Regular cardiac myocyte (primary cell): ENCODE measurements at places on chromosomes 7 and 10. TPM values are rescaled to one million over a fixed set of nuclear protein-coding genes. Genes with fewer than 3 reads are reported as not detected.

RASSF4 gene
- 6.1 and 20.6 TPM in 2 replicates for total RNA-seq

MYL10 gene
- total RNA-seq: not detected in 2 replicates

CHAT gene
- total RNA-seq: not detected in 2 replicates

SH2D4B gene
- total RNA-seq: under 0.01 TPM in 2 replicates

TRPV5 gene
- not detected in 2 replicates for total RNA-seq

AKR1C8 gene
- total RNA-seq: not detected in 2 replicates

ZNF3 gene
- 17.4 and 20.0 TPM in 2 replicates for total RNA-seq

CALHM3 gene
- total RNA-seq: not detected in 2 replicates

ATG9B gene
- total RNA-seq: under 0.01 and 2.0 TPM in 2 replicates

GLCCI1 gene
- 2.9 and 8.5 TPM in 2 replicates for total RNA-seq

CPA4 gene
- 24.3 and 61.4 TPM in 2 replicates for total RNA-seq

OR6B1 gene
- not detected in 2 replicates for total RNA-seq

GALNT17 gene
- total RNA-seq: under 0.01 TPM in 1 of 2 replicates, not detected in the other

FOXI2 gene
- total RNA-seq: not detected in 2 replicates

CALML3 gene
- total RNA-seq: not detected in 2 replicates

UBN2 gene
- 2.7 and 6.2 TPM in 2 replicates for total RNA-seq

SEMA3E gene
- 0.38 and 0.56 TPM in 2 replicates for total RNA-seq

FBXL13 gene
- 0.96 and 3.7 TPM in 2 replicates for total RNA-seq

PITX3 gene
- total RNA-seq: under 0.01 TPM in 2 replicates

HTR5A gene
- not detected in 2 replicates for total RNA-seq

SYT15B gene
- total RNA-seq: under 0.01 and 0.28 TPM in 2 replicates

SEPTIN7 gene
- 191 and 207 TPM in 2 replicates for total RNA-seq

CCDC146 gene
- 0.77 and 2.5 TPM in 2 replicates for total RNA-seq

GPC2 gene
- 2.1 and 3.1 TPM in 2 replicates for total RNA-seq

LRMDA gene
- total RNA-seq: 0.38 and 2.0 TPM in 2 replicates

GCK gene
- 0.38 and 0.85 TPM in 2 replicates for total RNA-seq

DDC gene
- not detected in 2 replicates for total RNA-seq

SPDYE16 gene
- total RNA-seq: 0.56 TPM in 1 of 2 replicates, not detected in the other

TNS3 gene
- 19.0 and 74.7 TPM in 2 replicates for total RNA-seq

GIMAP4 gene
- total RNA-seq: 0.56 and 0.58 TPM in 2 replicates

CDNF gene
- 1.1 and 1.2 TPM in 2 replicates for total RNA-seq

EN2 gene
- total RNA-seq: not detected in 2 replicates

MRLN gene
- not detected in 2 replicates for total RNA-seq

FZD1 gene
- 7.6 and 11.7 TPM in 2 replicates for total RNA-seq

CTAGE4 gene
- 0.19 and 0.28 TPM in 2 replicates for total RNA-seq

FEZF1 gene
- not detected in 2 replicates for total RNA-seq

IKZF5 gene
- 2.5 TPM in 2 replicates for total RNA-seq

ADCY1 gene
- 0.19 and 0.56 TPM in 2 replicates for total RNA-seq

PTPN20 gene
- total RNA-seq: 1.3 and 3.9 TPM in 2 replicates

TMEM176B gene
- total RNA-seq: not detected in 2 replicates

TMEM229A gene
- not detected in 2 replicates for total RNA-seq

ARHGAP22 gene
- 70.2 and 156 TPM in 2 replicates for total RNA-seq

MARVELD1 gene
- total RNA-seq: 15.5 and 22.8 TPM in 2 replicates

LOXL4 gene
- 46.8 and 192 TPM in 2 replicates for total RNA-seq

WDR86 gene
- 0.56 TPM in 1 of 2 replicates, not detected in the other for total RNA-seq
